ENCODE measurements at places on chromosomes 16 and 17.
A peak's percentile ranks its signal among the peaks of the same experiment; 100 is the strongest.

- H3K36me3 ChIP-seq: peaks cover 5% of the 10 kb centered on the region
- H3K4me3 ChIP-seq: no peak overlapping the region
- no peak overlapping the region for H3K27ac ChIP-seq
- H3K27me3 ChIP-seq: no peaks in the 10 kb centered on the region
These were observed 19.4 kb downstream of the NOL11 start for GRCh38 chr17:67737145-67737544.

GRCh38 chr17:13962716-13963240 lies 106.5 kb upstream of the COX10 start:
- H3K27ac ChIP-seq: no peak overlapping the region
- DNase-seq: no peak
- no peak overlapping the region for H3K4me3 ChIP-seq

DNA sequence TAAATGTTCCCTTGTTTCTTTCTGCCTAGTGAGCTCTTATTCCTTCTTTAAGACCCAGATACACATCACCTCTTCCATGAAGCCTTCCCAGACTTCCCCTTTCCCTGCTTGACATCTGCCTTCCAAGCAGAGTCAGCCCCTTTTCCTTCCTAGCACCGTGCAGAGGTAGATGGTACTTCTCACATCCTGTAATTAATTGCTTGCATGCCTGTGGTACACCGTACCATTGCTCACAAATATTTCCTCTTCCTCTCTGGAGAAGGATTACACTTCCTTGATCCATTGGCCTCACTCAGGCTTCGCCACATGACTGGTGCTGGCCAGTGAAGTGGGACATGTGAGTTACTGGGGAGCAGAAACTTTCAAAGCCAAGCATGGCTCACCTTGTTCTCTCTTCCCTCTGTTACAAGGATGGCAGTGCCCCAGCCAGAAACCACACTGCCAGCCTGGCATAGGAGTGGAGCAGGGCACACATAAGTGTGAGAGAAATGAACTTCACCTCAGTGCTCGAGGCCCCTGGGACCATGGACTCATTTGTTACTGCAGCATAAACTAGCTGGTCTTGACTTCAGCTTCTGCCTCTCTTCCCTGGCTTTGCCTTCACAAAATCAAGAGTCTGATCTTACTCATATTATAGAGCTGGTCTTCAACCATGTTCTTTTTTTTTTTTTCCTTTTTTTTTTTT lies 44.0 kb downstream of the SOST start:
- peaks cover 29% of the 10 kb centered on the region for H3K27me3 ChIP-seq
- no peaks in the 10 kb centered on the region for H3K36me3 ChIP-seq
- peak overlapping the region; percentile 62 for H3K4me3 ChIP-seq

DNA sequence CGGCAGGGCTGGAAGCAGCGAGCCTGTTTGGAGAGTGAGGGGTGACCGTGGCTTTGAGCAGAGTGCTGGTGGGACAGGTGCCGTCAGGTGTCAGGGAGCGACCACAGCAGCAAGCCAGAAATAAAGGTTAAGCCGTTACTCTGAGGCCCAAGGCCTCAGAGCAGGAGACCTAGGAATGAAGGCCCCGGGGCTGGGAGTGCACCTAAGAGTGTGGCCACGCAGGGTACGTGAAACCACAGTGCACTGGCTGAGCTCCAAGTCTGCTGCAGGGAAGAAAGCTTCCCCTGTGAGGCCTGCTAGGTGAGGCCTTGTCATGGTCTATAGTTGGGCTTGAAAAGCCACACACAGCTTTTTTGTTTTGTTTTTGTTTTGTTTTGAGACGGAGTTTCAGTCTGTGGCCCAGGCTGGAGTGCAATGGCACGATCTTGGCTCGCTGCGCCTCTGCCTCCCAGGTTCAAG lies 8.7 kb downstream of the CLUAP1 start:
- DNase-seq: peak; percentile 92
- peak overlapping the region; percentile 90 for H3K27ac ChIP-seq
- no peaks in the 10 kb centered on the region for H3K27me3 ChIP-seq
- peaks cover 30% of the 10 kb centered on the region for H3K36me3 ChIP-seq
- H3K4me3 ChIP-seq: peak overlapping the region; percentile 57
- H3K4me1 ChIP-seq: peaks cover 56% of the 10 kb centered on the region

- H3K4me1 ChIP-seq: no peaks in the 10 kb centered on the region
- H3K36me3 ChIP-seq: no peaks in the 10 kb centered on the region
- H3K27ac ChIP-seq: no peak overlapping the region
- H3K4me3 ChIP-seq: no peak overlapping the region
- H3K27me3 ChIP-seq: no peaks in the 10 kb centered on the region
These were observed 37.9 kb upstream of the METTL16 start for GRCh38 chr17:2549392-2550211.

DNA sequence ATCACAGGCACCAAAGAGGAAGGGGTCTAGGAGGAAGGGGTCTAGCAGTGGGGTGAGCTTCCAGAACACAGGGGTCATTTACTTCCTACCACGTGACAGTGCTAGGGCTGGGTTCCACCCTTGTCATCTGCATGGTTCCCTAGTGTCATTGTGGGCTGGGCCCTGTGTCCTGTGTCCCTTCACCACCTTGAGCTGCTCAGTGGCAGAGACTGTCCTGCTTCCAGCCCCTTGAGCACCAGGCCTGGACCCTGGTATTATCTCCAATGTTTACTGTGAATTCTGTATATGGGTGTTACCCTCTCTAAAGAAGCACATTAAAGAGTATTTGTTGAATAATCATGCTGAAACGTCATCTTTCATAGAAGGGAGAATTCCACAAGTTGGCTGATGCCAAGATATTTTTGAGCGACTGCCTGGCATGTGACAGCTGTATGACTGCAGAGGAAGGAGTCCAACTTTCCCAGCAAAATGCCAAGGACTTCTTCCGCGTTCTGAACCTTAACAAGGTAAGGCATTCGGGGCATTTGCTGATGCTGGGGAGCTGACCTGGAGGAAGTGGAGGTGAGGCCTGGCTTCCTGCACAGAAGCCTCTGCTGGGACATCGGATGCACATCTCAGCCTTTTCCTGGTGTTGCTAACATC lies 5.5 kb downstream of the NARF start:
- H3K36me3 ChIP-seq: no peaks in the 10 kb centered on the region
- no peak overlapping the region for H3K27ac ChIP-seq
- DNase-seq: no peak
- H3K4me3 ChIP-seq: no peak overlapping the region
- H3K27me3 ChIP-seq: no peaks in the 10 kb centered on the region
- H3K4me1 ChIP-seq: peaks cover 7% of the 10 kb centered on the region

GRCh38 chr17:66169839-66170238 lies 22.1 kb downstream of the CEP112 start:
- H3K27me3 ChIP-seq: no peaks in the 10 kb centered on the region
- no peaks in the 10 kb centered on the region for H3K4me1 ChIP-seq
- H3K36me3 ChIP-seq: no peaks in the 10 kb centered on the region
- no peak overlapping the region for H3K4me3 ChIP-seq

- peak overlapping the region; percentile 75 for H3K27ac ChIP-seq
- no peaks in the 10 kb centered on the region for H3K36me3 ChIP-seq
- H3K4me1 ChIP-seq: peaks cover 34% of the 10 kb centered on the region
- peak overlapping the region; percentile 87 for H3K4me3 ChIP-seq
These were observed 646 bp downstream of the CBX2 start for GRCh38 chr17:79778504-79779083.

GRCh38 chr17:17711641-17712162 lies 30.4 kb downstream of the RAI1 start:
- peaks cover 26% of the 10 kb centered on the region for H3K4me1 ChIP-seq
- no peak overlapping the region for H3K4me3 ChIP-seq
- H3K36me3 ChIP-seq: peaks cover 8% of the 10 kb centered on the region
- no peak overlapping the region for H3K27ac ChIP-seq
- DNase-seq: no peak

- no peak for DNase-seq
- H3K4me3 ChIP-seq: no peak overlapping the region
- H3K27ac ChIP-seq: no peak overlapping the region
- peaks cover 5% of the 10 kb centered on the region for H3K4me1 ChIP-seq
- peaks cover 3% of the 10 kb centered on the region for H3K27me3 ChIP-seq
These were observed 69.9 kb downstream of the TBC1D16 start for GRCh38 chr17:79965806-79966205.

- no peaks in the 10 kb centered on the region for H3K4me1 ChIP-seq
- H3K27ac ChIP-seq: no peak overlapping the region
- no peak overlapping the region for H3K4me3 ChIP-seq
- no peaks in the 10 kb centered on the region for H3K27me3 ChIP-seq
- no peak for DNase-seq
These were observed 153.0 kb upstream of the RBL2 start for GRCh38 chr16:53281280-53281679.

DNA sequence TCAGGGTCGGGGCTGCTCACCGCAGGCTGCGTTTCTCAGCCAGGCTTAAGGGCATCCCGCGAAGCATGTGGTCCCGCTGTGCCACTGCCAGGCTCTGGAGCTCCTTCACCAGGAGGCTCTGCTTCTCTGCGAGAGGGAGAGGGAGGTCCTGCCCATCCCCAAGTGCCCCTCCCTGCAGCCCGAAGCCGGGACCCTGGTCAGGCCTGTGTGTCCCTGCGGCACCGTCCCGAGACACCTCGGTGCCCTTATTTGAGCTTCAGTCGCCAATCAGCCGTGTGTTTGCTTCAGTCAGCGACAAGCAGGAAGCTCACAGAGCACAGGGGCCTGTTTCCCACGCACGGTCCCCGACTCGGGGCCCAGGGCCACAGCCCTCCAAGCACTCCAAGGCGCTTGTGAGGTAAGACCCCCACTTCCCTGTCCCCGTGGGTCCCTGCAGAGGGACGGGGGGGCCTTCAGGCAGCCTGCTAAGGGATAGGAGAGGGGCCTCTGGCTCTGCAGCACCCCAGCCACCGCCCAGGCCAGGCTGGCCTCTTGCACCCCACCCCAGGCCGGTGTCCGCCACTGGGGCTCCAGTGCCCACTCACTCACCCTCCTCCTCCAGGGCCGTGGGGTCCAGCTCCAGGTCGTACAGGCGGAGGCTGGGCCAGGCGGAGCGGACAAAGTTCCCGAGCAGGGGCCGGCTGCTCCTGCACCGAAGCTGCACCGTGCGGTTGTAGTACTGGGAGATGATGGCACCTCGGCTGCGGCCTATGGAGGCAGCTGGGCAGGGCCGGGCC lies 3.2 kb downstream of the TMC6 start:
- H3K27me3 ChIP-seq: no peaks in the 10 kb centered on the region
- peak overlapping the region; percentile 56 for H3K4me3 ChIP-seq
- no peak for DNase-seq

DNA sequence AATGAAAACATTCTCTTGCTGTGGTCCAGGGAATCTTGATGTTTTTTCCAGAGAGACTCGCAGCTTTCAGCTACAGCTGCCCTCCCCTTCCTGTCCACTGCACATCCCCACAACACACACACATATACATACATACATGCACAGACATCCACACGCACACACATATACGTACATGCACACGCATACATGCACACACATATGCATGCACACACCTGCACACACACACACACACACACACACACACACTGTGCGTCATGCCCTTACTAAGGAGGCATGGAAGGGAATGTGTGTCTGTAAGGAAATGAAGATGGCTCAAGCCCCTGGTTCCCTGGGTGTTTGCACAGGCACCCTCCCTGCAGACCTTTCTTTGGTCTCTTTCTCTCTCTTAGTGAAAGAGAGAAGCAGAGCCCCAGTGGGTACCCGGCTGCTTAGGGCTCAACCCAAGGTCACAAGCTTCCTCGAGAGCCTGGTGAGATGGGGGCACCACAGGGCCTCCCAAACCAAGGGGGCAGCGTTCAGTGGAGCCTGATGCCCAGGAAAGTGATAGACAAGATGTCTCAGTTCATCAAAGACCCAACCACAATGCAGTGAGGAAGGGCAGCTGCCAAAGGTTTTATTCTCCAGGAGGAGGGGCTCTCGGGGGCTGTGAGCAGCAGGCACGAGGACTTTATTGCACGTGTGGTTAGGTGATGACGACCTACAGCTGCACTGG lies 33.3 kb downstream of the TNFRSF13B start:
- DNase-seq: no peak
- peaks cover 12% of the 10 kb centered on the region for H3K27me3 ChIP-seq
- H3K36me3 ChIP-seq: no peaks in the 10 kb centered on the region
- H3K4me1 ChIP-seq: no peaks in the 10 kb centered on the region
- H3K4me3 ChIP-seq: no peak overlapping the region
- no peak overlapping the region for H3K27ac ChIP-seq

GRCh38 chr17:36813957-36814563 lies 123.2 kb upstream of the LHX1 start:
- H3K27ac ChIP-seq: no peak overlapping the region
- no peak for DNase-seq
- H3K4me3 ChIP-seq: no peak overlapping the region
- H3K36me3 ChIP-seq: no peaks in the 10 kb centered on the region
- H3K27me3 ChIP-seq: peaks cover 71% of the 10 kb centered on the region
- no peaks in the 10 kb centered on the region for H3K4me1 ChIP-seq

DNA sequence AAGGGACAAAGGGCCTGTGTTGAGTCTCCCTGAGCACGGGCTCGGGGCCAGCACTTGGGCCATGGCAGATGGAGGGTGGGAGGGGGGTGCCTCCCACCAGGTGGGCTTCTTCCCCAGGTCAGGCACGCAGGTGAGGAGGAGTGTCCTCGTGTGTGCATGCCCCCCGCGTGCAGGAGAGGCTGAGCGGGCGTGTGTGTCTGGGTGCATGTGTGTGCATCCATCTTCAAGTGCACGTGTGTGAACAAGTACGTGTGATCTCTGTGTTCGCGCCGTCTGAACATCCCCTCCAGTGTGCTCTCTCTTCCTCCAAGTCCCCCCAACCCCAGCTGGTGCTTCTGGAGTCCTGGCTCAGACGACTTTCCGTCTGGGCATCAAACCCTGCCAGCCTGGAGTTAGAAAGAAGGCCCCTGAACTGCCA lies 2.7 kb upstream of the ZG16B start:
- no peak for DNase-seq
- no peak overlapping the region for H3K4me3 ChIP-seq
- no peaks in the 10 kb centered on the region for H3K4me1 ChIP-seq

DNA sequence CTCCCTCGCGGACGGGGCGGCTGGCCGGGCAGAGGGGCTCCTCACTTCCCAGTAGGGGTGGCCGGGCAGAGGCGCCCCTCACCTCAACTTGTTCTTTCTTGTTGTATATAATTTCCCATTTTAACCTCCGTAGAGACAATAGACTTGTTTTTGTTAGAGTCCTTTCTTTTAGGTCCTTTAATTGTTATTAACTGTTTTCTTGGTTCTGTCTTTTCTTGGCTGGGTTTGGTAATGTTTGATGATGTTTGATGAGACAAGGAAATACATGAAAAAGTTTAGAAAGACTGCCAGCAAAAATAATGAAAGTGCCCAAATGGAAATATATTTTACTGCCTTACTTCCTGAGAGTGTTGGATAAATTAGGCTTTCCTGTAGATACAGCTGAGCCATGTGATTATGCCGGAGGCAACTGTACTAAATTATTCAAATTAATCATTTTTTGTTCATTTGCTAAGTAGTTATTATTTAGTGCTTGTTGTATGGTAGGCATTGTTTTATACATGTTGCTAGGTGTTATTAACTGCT lies 30.9 kb downstream of the PRPSAP2 start:
- peaks cover 6% of the 10 kb centered on the region for H3K4me1 ChIP-seq
- no peaks in the 10 kb centered on the region for H3K27me3 ChIP-seq
- H3K36me3 ChIP-seq: peaks cover 7% of the 10 kb centered on the region
- H3K27ac ChIP-seq: peak overlapping the region; percentile 24
- H3K4me3 ChIP-seq: no peak overlapping the region

- H3K27me3 ChIP-seq: no peaks in the 10 kb centered on the region
- H3K36me3 ChIP-seq: no peaks in the 10 kb centered on the region
- no peak overlapping the region for H3K4me3 ChIP-seq
- no peak overlapping the region for H3K27ac ChIP-seq
- no peak for DNase-seq
- peaks cover 2% of the 10 kb centered on the region for H3K4me1 ChIP-seq
These were observed 124.0 kb downstream of the SEC14L1 start for GRCh38 chr17:77264617-77265230.
